ENCODE measurements at places on chromosomes 7 and 10.

- DNase-seq, result no peak
Measured at GRCh38 chr10:75852851-75853484, 421.5 kb downstream of the LRMDA start.

DNA sequence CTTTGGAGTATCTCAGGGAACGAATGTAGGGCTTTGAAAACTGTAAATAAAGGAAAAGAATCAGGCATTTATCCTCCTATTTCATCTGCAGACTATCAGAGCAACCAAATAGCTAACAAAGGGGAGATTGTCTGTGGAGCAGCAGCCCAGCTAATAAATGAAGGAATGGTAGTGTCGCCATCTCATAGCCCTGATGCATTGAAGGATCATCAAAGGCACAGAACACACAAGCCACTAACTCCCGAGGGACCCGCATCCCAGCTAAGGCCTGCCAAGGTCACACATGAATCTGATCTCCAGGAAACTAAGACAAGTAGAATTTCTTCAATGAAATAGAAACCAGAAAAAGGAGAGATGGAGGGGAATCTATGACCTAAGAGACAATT is 38.2 kb downstream of the CALML5 start:
- no peak for DNase-seq

GRCh38 chr10:52379287-52379686 is 65.2 kb downstream of the DKK1 start:
- no peak for DNase-seq

GRCh38 chr10:71217266-71218045 is 5.1 kb downstream of the UNC5B start:
- DNase-seq, result no peak

- no peak for DNase-seq
Measured at GRCh38 chr10:80465451-80465835, 11.3 kb downstream of the TSPAN14 start.

GRCh38 chr10:101940916-101941315 is 97.3 kb upstream of the KCNIP2 start:
- DNase-seq, result no peak
